Panc1 (cell line): ENCODE measurements at places on chromosomes 13 and 19. TPM values are rescaled to one million over a fixed set of nuclear protein-coding genes. Genes with fewer than 3 reads are reported as not detected.

RNF126 gene
- 61.2 TPM for total RNA-seq

TMC4 gene
- 5.1 TPM for total RNA-seq

DNA sequence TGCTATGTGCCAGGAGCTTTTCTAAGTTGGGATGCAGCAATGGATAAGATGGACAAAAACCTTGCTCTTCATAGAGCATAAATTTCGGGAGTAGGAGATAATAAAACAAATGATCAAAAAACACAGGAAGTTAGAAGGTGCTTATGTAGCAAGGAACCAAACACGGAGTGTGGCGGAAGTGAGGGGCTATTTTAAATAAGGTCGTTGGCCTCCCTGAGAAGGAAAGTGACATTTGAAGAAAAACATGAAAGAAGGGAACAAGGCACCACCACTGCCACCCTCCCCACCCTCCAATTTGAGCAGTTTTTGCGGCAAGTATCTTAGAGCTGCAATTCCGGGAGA is 3.2 kb upstream of the GSX1 start:
- no peak for DNase-seq
- H3K27ac ChIP-seq = no peak overlapping the region
- peaks cover 17% of the 10 kb centered on the region for H3K27me3 ChIP-seq
- no peaks in the 10 kb centered on the region; the same call in 1 of the 2 replicates for H3K36me3 ChIP-seq
- H3K4me1 ChIP-seq = peaks cover 6% of the 10 kb centered on the region; the same call in 1 of the 2 replicates

- H3K27me3 ChIP-seq = no peaks in the 10 kb centered on the region
- peaks cover 3% of the 10 kb centered on the region; the same call in 1 of the 2 replicates for H3K36me3 ChIP-seq
- H3K4me1 ChIP-seq = peaks cover 8% of the 10 kb centered on the region
- H3K4me3 ChIP-seq = peak overlapping the region; percentile 59
- no peak for DNase-seq
Measured at GRCh38 chr19:16067205-16067938, 8.9 kb upstream of the TPM4 start.

DNA sequence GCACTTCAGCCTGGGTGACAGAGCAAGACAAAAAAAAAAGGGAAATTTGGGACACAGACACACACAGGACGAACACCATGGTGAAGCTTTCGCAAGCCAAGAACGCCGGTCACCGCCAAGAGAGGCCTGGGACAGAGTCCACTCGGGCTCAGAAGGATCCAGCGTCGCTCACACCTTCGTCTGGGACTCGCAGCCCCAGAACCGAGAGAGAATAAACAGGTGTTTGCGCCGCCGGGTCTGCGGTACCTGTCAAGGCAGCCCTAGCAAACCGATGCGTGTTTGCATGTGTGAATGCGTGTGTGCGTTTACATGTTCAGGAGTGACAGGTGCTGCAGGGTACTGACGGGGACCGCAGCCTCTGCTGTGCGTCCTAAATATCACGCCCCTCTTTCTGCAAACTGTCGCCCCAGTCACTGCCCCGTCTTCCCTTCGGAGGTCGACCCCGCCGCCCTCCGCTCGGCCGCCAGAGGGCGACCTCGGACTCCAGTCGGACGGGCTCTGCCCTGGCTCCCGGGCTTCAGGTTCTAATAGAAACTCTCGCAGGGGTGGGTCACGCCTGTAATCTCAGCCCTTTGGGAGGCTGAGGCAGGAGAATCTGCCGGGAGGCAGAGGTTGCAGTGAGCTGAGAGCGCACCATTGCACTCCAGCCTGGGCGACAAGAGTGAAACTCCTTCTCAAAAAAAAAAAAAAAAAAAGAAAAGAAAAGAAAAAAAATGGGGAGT is 11.8 kb upstream of the CSNK1G2 start:
- DNase-seq = no peak
- no peaks in the 10 kb centered on the region; the same call in 1 of the 2 replicates for H3K4me1 ChIP-seq
- 0 out of 2 replicates have a peak overlapping the region, but pooled peaks have one; percentile 23 for H3K27ac ChIP-seq

DNA sequence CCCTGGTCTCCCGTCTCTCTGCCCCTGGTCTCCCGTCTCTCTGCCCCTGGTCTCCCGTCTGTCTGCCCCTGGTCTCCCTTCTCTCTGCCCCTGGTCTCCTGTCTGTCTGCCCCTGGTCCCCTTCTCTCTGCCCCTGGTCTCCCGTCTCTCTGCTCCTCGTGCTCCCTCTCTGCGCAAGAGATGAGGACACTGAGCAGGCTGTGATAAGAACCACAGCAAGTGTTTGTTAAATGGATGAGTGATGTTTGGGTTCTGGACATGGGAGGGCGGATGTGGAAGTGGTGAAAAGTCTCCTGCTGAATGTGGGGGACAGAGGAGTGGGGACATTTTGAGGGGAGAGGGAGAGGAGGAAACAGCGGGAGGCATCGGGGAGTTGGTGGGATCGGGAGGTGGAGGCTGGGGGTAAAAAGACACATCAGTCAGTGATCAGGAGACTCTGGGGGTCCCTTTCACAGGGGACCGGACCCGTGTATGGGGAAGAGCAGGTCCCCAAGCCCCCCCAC is 8.0 kb downstream of the NPAS1 start:
- no peak for DNase-seq
- H3K36me3 ChIP-seq = no peaks in the 10 kb centered on the region
- H3K4me3 ChIP-seq = no peak overlapping the region
- peaks cover 8% of the 10 kb centered on the region for H3K4me1 ChIP-seq

DNA sequence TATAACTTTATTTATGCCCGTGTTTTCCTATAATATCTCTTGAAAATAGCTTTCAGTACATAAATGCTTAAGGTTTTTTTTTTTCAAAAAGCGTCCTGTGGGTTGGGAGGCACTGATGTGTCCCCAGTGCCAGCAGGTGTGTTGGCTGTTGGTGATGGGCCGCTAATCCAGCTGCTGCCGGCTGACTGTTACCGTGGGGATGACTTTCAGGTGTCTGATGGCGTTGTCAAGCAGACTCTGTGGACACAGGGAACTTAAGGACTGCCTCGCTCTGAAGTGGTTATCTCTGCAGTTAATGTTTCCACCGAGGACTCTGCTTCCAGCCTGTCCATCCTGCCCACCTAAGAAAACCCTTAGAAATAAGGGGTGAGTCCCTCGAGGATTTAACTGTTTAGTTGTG is 94.5 kb downstream of the ANKRD10 start:
- H3K4me3 ChIP-seq = no peak overlapping the region
- no peaks in the 10 kb centered on the region for H3K36me3 ChIP-seq
- no peaks in the 10 kb centered on the region for H3K4me1 ChIP-seq

DNA sequence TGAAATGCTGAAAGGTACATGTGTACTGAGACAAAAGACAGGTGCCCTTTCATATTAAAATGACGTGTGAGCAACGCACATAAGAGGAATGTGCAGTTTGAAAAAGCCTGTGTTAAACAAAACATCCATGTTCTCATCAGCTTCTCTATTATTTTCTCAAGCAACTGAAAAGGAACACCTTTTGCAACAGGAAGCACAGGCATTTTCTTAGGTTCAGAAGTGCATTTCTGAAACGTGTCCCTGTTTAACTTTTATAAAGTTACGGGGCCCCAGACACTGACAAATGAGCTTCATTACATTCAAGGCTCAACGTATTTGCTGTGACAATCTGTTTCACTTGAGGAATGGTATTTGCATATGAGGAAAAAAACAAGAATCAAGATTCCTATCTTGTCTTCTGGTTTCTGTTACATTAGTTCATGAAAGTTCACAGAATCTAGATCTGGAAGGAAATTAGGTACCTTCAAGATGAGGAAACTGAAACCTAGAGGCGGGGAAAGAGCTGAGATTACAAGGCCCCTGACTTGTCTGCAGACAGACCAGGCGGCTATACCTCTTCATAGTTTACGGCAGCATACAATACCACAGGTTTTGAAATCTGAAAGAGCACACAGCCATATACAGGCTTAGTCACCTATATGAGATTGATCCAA is 431.7 kb downstream of the KLF12 start:
- DNase-seq = no peak
- no peaks in the 10 kb centered on the region for H3K27me3 ChIP-seq
- H3K36me3 ChIP-seq = no peaks in the 10 kb centered on the region
- no peak overlapping the region for H3K27ac ChIP-seq
- H3K4me1 ChIP-seq = no peaks in the 10 kb centered on the region
- H3K4me3 ChIP-seq = no peak overlapping the region

DNA sequence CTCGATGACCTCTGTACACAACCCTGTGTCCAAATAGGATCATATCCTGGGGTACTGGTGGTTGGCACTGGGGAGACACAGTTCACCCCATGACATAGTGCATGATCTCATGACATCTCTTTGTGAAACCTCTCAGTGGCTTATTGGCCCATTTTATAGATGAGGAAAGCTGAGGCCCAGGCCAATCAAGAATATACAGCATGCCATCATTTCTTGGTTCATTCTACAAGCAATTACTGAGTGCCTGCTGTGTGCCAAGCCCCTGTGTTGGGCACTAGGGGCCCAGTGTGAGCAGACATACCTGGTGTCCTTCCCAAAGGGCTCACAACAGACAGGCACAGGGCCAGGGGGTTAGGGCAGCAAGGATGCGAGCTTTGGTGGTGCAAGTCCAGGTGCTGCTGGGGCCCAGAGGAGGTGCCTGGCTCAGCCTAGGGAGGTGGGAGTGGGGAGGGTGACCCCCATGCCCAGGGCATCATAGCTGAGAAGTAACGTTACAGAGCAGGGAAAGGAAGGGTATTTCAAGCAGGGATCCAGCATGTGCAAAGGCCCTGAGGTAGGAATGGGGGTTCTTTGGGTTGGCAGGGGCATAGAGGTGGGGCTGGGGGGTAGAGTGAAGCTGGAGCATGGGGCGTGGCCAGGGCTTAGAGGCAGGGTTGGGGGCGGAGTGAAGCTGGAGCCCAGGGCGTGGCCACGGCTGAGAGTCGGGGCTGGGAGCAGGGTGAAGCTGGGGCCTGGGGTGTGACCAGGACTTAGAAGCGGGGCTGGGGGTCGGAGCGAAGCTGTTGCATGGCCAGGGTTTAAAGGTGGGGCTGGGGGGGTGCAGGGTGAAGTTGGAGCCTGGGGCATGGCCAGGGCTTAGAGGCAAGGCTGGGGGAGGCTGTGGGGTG is 20.7 kb downstream of the COLGALT1 start:
- H3K36me3 ChIP-seq = no peaks in the 10 kb centered on the region; the same call in 1 of the 2 replicates
- no peak for DNase-seq
- H3K27ac ChIP-seq = no peak overlapping the region
- H3K27me3 ChIP-seq = no peaks in the 10 kb centered on the region

- no peak overlapping the region for H3K4me3 ChIP-seq
- no peak overlapping the region for H3K27ac ChIP-seq
- no peak for DNase-seq
- no peaks in the 10 kb centered on the region for H3K4me1 ChIP-seq
Measured at GRCh38 chr13:22800526-22801401, 380.0 kb upstream of the SGCG start.
